ENCODE measurements at places on chromosomes 4 and X.

DNA sequence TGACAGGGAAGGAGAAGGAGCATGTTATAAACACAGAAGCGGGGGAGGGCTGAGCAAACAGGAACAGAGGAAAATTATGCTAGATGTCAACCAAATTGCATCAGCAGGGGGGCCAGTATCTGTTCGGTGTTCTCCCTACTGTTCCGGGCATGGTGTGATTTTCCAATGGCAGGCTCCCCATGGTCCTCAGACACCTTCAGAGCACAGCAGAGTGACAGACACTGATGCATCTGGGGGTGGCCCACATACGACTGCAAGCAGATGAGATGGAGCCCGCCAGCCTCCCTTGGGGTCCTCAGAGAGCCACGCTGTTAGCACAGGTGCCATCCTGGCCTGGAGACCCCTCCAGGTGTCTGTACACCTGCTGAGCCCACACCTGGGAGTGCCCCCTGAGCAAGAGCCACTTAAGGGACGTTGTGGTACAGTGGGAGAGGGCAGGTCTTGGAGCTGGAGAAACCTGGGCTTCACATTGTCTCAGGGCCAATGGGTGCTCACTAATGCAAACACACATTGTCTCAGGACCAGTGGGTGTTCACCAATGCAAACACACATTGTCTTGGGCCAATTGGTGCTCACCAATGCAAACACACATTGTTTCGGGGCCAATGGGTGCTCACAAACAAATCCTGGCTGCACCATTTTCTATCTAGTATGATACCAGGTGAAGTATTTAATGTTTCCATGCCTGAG lies 95.4 kb downstream of the SLC2A9 start:
- no peak for DNase-seq

DNA sequence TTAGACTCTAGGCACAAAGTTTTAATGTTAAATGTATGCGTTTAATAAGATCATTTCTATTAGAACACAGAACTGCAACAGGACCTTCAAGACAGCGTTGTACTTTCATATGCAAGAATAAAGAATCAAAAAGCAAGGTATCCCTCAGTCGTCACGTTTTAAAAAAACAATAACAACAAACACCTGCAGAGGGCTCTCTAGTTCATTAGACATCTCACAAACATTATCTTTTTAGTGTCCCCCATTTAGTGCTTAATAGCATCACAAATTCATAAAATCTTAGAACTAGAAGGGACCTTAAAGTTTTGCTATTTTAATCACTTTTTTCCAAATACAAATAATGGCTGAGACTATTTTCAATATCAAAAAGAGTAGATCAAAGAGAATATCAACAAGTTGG lies 236.6 kb downstream of the DCHS2 start:
- DNase-seq: no peak

DNA sequence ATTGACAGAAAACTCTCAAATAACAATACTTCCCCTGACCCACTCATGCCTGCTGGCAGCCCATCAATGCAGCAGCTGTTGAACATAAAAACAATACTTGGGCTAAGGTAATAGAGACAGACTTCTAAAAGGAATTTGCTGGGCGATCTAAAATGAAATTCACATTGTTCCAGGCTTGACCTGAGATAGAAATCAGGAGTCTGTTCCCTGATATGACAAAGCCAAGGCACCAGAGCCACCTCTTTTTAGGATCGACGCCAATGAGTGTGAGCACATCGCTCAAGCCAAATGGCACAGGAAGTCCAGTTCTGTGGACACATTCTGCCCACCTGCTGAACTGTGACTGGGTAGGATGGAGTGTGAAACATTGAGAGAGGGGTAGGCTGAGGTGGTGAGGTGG lies 4.9 kb downstream of the SEPTIN11 start:
- DNase-seq: no peak

- DNase-seq: no peak
Measured at GRCh38 chr4:952881-953573, 20.3 kb downstream of the DGKQ start.

GRCh38 chr4:85180533-85180932 lies 214.0 kb upstream of the WDFY3 start:
- DNase-seq: no peak

GRCh38 chr4:77145842-77146185 lies 11.2 kb upstream of the CCNG2 start:
- DNase-seq: no peak

- DNase-seq: peak; percentile 91
Measured at GRCh38 chrX:53441531-53442321, 7.6 kb upstream of the HSD17B10 start.

GRCh38 chrX:101803451-101803850 lies 128.4 kb downstream of the ZMAT1 start:
- no peak for DNase-seq

- DNase-seq: no peak
Measured at GRCh38 chr4:89469516-89469915, 161.9 kb upstream of the GPRIN3 start.

DNA sequence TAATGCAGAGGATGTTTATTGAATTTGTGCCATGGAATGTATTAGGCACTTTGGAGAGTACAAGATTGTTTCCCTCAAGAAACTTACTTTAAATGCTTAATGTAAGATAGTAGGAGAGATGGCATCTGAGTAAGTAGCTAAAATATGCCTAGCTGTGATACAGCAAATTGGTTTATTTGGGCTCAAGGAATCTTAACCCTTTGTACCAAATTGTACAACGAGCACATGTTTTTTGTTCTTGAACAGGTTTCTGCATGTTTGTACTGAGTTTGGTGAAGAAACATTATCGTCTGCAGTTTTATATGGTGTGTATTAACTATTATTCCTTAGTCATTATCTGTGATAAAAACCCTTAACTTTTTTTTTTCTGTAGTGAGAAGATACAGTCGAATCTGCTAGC lies 48.6 kb downstream of the CDS1 start:
- no peak for DNase-seq

GRCh38 chrX:23554304-23554703 lies 113.0 kb upstream of the PRDX4 start:
- peak; percentile 69 for DNase-seq

- DNase-seq: no peak
Measured at GRCh38 chrX:155718972-155719586, 106.3 kb upstream of the TMLHE start.

DNA sequence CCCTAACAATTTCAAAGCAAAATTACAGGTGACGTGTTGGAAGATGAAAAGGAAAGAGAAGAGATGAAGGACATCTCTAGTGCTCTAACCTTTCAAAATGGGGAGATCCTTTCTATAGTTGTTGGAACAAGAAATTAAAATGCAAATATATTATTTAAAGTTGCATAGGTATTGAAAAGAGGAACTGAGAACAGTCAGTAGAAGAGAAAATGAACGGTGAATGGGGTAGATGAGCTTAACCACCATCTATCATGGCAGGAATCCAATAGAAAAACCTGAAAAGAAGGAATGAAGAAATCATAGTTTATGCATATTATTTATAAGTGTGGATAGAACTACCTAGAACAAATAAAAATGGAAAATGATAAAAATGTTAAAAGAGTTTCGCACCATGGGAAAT lies 42.0 kb downstream of the ANXA5 start:
- no peak for DNase-seq

DNA sequence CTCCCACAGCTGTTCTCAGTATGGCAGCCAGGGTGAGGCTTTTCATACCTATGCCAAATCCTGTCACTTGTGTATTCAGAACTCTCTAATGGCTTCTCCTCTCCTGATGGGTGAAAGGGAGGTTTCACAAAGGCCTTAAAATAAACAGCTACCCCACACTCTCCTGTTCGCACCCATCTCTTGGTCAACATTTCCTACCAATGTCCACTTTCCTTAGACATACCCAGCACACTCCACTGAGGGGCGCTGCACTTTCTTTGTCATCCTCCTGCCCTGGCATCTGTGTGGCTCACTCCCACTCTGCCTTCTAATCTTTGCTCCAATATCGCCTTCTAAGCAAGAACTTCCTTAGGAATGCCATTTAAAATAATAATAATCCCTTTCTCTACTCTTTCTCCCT lies 313.3 kb downstream of the PPP3CA start:
- peak; percentile 47 for DNase-seq

DNA sequence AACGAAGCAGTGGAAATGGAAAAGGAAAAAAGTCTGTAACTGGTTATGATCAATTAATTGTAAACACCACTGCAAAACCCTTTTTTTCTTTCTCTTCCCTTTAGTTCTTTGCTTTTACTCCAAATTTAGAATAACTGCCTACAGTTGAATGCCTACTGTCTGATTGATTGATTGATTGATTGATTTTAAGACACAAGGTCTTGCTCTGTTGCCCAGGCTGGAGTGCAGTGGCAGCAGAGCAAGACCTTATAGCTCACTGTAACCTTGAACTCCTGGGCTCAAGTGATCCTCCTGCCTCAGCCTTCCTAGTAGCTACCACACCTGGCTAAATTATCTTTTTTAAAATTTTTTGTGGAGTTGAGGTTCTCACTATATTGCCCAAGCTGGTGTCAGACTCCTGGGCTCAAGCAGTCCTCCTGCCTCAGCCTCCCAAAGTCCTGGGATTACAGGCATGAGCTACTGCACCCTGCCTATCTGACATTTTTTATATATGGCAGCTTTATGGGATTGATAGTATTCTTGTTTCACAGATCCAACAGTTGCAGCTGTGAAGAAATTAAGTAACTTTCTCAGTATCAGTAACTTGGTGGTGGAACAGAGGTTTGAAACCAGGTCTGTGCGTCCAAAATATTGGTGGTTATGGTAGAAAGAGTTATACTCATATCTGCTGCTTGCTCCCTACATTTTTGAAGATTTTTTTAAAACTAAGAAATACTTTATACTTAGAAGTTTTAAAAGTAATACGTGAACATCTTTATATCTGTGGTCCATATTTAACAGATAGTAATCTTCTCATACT lies 12.4 kb downstream of the UBE2K start:
- DNase-seq: no peak

DNA sequence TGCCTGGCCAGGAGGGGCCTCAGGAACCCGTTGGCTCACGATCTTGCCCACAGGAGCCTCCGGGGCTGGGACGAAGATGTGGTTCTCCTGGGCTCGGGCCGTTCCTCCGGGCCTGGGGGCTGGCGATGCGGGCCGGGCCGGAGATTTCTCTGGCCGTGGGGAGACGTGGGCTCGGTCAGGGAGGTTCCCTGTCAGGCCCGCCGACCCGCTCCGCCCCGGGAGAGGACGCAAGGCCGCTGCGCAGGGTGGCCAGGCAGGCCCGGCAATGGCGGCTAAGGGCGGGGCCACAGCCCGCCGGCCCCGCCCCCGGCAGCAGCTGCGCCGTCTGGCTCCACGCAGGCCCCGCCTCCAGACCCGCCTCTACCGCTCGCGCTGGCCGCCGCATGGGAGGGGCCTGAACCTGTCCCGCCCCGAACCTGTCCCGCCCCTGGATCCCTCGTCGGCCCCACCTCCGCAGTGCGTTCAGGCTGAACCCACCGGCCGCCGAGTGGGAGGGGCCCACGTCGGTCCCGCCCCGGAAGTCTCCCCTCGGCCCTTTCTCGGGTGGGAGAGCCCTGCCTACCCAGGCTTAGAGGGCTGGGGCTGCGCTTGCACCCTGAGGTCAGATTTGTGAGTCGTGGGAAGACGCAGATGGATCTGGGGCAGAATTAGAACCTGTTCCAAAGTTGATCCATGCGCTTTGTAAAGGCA lies at the start of gene FAM3A:
Gene FAM3A (minus strand): TSS at position 267 of the 690 bp plus-strand sequence. CDS start 460 bp downstream, outside the sequence.
- peak; percentile 95 for DNase-seq

GRCh38 chr4:17781300-17782287 lies at the start of gene FAM184B:
Gene FAM184B (minus strand): TSS chr4:17781621. CDS start chr4:17781299, 322 bp downstream.
- DNase-seq: no peak

DNA sequence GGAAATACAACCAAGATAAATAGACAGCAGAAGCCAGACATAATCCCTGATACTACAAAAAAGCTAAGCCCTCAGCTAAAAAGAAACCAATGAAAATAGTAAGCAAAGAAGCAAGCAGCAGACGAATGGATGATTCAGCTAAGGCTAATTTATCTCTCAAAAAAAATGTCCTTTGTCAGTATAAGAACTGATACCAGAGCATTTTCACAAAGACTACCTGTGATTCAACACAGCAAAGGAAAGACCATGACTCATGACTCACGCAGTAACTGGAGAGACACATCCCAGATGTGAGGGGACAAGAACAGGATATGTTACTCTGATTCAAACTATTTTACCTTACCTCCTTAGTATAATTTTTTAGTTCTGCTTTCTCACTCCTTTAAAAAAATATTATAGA lies 22.7 kb upstream of the TMPRSS11F start:
- no peak for DNase-seq

DNA sequence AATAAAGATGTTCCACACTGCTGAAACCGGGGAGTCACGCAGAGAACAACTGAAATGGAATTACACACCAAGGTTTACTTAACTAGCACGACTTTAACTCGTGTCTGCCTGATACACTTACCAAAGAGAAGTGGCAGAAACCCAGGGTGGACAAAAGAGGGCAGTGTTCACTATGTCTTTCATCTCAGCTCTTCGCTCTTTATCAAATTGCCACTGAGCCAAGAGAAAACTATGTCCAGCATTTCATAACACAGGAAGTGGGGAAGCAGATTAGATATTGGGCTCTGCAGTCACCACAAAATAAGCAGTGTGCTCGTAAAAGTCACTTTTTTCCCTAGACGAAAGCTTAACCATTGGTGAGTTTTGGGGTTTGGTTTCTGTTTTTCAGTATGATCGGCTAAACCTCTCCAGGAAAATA lies 155.7 kb downstream of the CHIC2 start:
- peak; percentile 59 for DNase-seq

GRCh38 chr4:137702512-137702911 lies 170.2 kb upstream of the PCDH18 start:
- no peak for DNase-seq

DNA sequence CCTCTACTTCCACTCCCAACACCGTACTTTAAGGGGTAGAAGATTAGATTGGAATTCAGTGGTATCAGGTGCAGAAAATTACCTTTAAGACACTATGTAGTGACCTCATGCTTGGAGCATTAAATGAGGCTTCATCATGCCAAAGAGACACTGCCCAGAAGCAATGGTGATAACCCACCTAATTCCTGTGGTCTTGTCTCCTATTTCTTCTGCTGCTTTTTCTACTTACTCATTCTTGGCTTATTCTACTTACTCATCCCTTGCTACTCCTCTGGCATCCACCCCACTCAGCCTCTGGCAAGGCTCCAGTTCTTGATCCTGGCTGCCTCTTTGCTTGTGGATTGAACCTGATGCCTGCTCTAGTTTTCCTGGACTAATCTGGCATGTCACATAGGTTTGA lies 62.3 kb upstream of the ADAMTS3 start:
- DNase-seq: no peak

DNA sequence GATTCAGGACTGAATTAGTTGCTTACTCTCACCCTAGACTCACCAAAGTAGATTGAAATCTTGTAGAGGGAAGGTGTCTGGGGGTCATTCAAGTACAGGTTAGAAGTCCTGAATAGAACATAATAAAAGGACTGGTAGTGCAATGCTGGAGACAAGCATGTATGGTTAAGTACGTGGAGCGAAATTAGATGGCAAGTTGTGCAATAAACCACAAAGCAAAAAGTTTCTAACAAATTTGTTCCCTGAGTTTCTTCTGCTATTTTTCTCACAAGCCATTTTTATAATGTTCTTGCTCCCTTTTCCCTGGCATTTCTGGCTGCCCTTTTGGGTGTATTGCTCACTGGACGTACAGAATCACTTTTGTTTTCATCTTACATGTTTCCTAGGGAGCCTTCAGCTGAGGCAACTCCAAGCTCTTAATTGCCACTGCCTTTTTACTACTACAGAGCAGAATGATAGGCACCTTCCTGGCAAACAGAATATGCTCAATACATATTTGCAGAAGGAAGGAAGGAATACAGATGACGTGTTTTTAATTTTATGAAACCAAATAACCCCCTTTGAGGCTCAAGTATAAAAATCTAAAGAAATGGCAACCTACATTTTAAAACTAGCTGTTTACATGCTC lies 23.4 kb downstream of the LANCL3 start:
- no peak for DNase-seq

Data from NCI-H82 (cell line).